H54 (cell line): ENCODE measurements at places on chromosomes 11 and 22.

- DNase-seq = no peak
Observed at GRCh38 chr11:118882491-118882890, 1.2 kb upstream of the CXCR5 start.

- DNase-seq = no peak
Observed at GRCh38 chr22:36985211-36985889, 33.9 kb downstream of the TST start.

GRCh38 chr11:132913886-132914285, 618.4 kb downstream of the OPCML start:
- no peak for DNase-seq

GRCh38 chr22:23233752-23234408, 53.6 kb downstream of the BCR start:
- DNase-seq = no peak

- no peak for DNase-seq
Observed at GRCh38 chr22:31874821-31875220, 69.5 kb upstream of the YWHAH start.

- no peak for DNase-seq
Observed at GRCh38 chr11:114215871-114216795, 80.1 kb upstream of the NNMT start.

DNA sequence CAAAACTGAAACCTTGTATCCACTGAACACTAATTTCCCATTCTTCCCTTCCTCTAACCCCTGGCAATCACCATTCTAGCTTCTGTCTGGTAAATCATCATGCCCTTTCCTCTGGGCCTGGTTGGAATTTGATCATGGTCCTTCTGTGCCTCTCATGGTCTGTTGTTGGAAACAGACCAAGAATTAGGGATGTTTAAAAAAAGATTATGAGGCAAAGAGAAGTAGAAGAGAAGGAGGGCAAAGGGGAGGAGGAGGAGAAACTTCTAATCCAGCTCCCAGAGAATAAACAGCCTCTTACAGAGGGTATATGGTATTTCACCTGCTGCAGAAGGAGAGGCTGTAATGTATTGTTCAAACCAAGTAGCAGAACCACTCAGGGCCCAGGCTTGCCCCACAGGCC, 10.6 kb downstream of the BCO2 start:
- DNase-seq = no peak

DNA sequence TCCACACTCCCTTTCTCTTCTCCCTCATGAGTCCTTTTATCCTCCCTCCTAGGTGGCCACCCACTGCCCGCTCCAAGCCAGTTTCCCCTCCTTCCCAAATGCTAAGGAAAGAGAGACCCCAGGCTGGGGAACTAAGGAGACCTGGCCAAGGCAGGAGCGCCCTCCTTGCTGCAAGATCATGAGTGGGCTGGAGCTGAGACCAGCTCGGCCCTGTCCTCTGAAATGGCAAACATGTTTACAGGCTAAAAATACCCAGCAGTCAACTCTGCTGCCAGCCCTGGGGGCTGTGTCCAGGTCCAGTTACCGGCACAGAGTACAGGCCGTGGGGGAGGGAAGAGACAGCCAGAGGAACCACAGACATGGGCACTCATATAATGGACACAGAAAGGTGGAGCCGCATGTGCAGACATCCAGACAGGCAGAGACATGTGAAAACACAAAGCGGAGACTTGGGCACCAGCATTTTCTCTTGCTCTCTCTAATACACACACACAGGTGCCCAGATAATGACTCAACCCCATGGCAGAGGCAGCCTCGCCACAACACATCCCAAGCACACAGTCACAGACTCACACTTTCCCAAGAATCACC, 1.2 kb upstream of the AHNAK start:
- peak; percentile 28 for DNase-seq

- no peak for DNase-seq
Observed at GRCh38 chr11:105793092-105793491, 183.2 kb downstream of the GRIA4 start.

- DNase-seq = no peak
Observed at GRCh38 chr22:45878051-45878781, 98.7 kb downstream of the WNT7B start.

- peak; percentile 31 for DNase-seq
Observed at GRCh38 chr22:22085702-22086500, 103.3 kb upstream of the TOP3B start.

- DNase-seq = no peak
Observed at GRCh38 chr22:45181766-45182165, 18.0 kb downstream of the NUP50 start.

GRCh38 chr22:20786048-20786447, 12.1 kb downstream of the SERPIND1 start:
- no peak for DNase-seq

- DNase-seq = no peak
Observed at GRCh38 chr11:70079691-70080090, 1.6 kb downstream of the ANO1 start.

- no peak for DNase-seq
Observed at GRCh38 chr22:28885939-28886338, 2.6 kb downstream of the ZNRF3 start.

GRCh38 chr11:68004551-68005335, 846 bp upstream of the UNC93B1 start:
- no peak for DNase-seq

- DNase-seq = no peak
Observed at GRCh38 chr11:134647066-134647743, 235.2 kb upstream of the B3GAT1 start.

GRCh38 chr11:59954219-59954847, 9.5 kb upstream of the OOSP4A start:
- DNase-seq = no peak

DNA sequence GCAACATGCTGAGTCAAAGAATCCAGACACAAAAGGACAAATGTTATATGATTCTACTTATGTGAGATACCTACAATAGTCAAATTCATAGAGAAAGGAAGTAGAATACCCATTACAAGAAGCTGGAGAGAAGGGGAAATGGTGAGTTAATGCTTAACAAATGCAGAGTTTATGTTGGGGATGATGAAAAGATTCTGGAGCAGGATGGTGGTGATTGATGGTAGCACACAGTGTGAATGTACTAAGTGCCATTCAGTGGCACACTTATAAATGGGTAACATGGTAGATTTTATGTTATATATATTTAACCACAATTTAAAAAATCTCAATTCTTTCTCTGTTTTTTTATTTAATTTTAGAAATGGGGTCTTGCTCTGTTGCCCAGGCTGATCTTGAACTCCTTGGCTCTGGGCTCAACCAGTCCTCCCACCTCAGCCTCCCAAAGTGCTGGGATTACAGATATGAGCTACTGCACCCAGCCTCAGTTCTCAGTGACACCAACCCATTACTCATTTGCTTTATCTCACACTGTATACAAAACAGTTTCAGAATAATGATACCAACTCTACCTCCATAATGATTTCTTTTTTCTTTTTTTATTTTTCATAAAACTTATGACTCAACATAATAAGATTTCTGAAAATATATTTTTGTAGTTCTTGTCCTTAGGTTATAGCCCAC, 9.6 kb upstream of the RELA start:
- no peak for DNase-seq

GRCh38 chr11:34356130-34356529, 1.7 kb downstream of the ABTB2 start:
- no peak for DNase-seq

- no peak for DNase-seq
Observed at GRCh38 chr11:127804747-127805400, 782.5 kb downstream of the ETS1 start.

DNA sequence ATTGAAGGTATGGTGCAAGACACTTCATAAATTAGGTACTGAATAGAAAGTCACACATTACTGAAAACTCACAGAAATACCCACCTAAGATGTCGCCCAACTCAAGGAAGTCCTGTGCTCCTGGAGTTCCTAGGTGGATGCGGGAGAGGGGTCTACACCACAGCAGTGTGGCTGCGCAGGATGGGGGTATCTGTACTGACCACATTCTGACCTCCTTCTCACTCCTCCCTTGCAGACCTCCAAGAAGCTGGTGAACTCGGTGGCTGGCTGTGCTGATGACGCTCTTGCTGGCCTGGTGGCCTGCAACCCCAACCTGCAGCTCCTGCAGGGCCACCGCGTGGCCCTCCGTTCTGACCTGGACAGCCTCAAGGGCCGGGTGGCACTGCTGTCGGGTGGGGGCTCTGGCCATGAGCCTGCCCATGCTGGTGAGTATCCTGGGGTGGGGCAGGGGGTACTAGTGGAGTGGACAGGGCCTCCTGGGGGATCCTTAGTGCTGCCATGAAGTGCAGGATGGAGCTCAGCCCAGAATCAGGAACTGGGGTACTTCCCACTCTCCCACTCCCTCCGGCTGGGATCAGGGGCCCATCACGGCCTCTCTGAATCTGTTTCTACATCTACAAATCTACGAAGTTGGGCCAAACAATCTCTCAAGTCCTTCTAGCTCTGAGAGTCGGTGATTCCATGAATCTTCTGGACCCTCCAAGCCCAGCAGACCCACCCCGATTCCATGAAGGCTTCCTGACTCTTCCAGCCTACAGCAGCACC, 4.9 kb downstream of the TKFC start:
- DNase-seq = no peak

DNA sequence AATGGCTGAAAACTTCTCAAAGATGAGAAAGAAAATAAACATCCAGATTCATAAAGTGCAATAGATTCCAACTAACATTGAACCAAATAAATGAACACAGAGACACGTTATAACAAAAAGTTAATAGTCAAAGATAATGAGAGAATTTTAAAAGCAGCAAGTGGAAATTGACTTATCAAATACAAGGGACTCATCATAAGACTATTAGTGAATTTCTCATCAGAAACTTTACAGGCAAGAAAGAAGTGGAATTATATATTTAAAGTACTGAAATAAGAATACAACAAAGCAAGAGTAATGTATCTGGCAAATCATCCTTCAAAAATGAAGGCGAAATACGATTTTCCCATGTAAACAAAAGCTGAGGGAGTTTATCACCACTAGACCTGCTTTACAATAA, 852.7 kb downstream of the LRRC4C start:
- no peak for DNase-seq

DNA sequence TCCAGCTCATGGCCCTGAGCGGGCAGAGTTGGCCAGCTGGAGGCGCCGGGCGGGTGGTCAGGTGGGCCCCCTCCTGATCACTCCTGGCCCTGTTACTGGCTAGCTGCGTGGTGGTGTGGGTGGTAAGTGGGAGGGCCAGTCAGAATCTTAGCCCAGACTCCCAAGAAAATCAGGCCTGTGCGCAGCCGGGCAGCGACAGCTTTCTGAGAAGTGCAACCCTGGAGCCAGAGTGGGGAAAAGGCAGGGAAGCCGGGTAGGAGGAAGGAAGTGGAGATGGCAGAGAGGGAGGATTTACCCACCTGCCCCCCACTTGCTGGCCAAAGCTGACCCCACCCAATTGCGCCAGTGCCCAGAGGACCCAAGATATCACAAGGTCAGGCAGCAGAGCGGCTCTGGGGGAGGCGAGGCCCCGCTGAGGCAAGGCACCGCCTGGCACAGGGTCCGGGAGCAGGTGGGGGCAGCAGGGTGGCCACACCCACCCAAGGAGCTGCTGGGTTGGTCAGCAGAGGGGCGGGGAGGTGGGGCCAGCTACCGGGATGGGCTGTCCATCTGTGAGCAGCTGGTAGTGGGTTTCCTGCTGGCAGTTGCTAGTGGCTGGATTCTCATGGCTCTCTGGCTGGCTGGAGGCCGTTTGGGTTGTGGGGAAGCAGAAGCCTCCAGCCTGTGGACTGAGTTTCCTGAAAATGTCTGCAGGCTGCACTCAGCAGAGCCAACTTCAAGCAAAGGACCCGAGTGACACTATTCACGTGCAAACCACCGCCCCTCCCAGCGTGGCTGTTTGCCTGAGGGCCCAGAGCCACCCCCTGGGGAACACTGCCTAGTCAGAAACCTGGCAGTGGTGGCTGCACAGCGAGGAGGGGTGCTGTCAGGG, 196.4 kb downstream of the IGLL1 start:
- DNase-seq = no peak

DNA sequence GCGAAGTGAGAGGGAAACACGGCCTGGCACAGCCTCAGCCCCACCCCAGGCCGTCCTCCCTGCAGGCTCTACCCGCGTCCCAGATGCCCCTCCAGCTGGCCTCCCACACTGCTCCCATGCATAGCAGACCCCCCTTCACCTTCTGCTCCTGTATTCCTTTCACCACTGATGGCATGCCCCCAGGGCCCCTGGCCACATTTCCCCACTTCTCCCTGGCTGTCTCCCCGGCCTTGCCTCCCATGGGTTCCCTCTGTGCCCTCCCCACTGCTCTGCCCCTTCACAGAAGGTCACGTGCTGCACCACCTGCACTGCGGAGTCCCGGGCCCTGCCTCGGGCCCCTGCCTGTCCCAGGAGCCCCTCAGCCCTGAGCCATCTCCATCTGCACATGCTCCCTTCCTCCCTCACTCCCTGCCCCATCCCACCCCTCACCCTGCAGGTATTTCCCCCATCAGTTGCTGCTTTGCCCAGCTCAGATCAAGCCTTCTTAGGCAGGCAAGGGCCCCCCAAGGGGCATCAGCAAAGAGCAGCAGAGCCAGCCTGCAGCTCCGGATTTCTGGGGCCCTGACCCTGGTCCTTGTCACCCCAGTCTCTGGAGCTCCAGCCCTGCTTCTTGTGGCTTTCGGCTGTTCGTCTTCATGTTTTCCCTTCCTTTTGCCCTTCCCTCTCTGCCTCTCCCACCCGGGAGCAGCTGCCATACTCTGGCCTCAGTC, 46.4 kb downstream of the GAB4 start:
- no peak for DNase-seq

DNA sequence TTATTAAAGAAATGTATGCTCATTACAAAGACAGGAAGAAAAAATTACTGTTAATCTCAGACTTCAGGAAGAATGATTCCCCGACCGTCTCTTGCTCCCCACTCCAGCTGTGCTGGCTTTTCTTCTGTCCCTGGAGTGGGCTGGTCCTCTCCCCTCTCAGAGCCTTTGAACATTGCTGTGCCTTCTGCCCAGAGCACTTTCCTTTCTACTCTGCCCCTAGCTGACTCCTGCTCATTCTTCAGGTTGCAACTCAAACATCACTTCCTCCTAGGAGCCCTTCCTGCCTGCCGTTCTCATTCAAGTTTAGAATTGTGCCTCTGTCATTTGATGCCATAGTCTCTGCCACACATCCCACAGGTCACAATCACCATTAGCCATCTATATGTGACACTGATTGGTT, 329.5 kb downstream of the MIAT start:
- no peak for DNase-seq

DNA sequence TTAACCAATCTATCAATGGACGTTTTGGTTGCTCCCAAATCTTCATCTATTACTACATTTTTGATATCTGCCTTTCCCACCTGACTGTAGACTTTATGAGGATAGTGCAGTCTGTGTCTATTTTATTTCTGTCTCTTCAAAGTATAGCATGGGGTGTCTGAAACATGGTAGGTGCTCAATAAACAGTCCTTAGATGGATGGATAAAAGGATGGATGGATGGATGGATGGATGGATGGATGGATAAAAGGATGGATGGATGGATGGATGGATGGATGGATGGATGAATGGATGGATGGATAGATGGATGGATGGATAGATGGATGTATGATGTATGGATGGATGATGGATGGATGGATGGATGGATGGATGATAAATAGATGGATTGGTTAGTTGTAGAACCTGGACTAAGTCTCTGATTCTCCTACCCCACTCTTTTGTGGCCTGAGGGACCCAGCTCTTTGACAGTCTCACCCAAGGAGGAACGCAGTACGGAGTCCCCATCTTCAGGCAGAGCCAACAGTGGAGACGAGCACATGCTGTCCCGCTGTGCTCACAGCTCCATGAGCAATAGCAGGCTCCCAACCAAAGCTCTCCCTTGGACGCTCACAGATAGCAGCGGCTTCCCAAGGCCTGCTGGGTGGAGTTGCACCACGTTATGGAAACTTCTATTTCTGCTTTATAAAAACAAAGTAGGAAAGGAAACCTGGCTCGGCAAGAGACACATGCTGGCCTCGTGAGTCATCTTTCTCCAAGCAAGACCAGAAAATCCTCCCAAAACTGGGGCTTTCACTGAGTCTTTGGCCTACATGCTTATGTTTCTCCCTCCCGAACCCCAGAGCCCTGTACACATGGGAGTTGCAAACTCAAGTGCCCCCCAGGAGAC, 448.0 kb downstream of the MIAT start:
- DNase-seq = peak; percentile 23
